G401 (cell line): ENCODE measurements at places on chromosomes 5 and 9.

DNA sequence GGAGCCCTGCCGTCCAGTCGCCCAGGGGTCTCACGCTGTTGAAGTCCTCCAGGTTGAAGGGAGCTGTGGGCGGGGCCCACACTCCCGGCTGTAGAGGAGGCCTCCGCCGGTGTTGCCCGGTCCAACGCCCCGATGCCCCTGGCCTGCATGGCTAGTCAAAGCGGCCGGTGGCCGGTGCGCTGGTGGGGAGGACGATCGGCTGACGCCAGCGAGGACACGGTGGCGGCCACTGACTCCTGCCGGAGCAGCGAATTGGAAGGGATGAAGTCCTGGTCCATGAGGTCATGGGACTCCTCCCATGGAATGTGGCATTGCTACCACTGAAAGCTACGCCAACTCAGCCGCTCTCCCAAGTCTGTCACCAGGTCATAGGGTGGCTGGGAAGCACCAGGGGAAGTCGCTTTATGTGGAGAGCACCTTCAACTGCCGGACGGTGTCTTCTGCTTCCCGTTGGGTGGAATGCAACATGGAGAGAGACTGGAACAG is 11.8 kb downstream of the RCL1 start:
- DNase-seq, result no peak

GRCh38 chr9:99253772-99254431 is 31.8 kb downstream of the SEC61B start:
- DNase-seq, result no peak

GRCh38 chr9:13369431-13369830 is 89.9 kb upstream of the MPDZ start:
- DNase-seq, result no peak

DNA sequence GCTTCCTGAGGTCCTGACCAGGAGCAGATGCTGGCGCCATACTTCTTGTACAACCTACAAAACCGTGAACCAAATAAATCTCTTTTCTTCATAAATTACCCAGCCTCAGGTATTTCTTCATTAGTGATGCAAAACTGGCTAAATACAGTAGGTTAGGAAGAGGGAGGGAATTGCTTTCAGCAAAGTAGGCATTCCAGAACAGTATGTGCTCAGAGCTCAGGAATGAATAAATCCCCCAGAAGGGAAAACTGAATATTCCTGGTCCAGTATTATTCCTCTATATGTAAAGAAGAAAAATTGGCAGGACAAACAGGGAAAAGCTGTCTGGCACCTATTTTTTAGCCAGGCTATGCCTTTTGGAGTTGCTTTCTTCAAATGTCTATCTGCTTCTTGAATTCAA is 577.1 kb downstream of the PSAT1 start:
- no peak for DNase-seq

DNA sequence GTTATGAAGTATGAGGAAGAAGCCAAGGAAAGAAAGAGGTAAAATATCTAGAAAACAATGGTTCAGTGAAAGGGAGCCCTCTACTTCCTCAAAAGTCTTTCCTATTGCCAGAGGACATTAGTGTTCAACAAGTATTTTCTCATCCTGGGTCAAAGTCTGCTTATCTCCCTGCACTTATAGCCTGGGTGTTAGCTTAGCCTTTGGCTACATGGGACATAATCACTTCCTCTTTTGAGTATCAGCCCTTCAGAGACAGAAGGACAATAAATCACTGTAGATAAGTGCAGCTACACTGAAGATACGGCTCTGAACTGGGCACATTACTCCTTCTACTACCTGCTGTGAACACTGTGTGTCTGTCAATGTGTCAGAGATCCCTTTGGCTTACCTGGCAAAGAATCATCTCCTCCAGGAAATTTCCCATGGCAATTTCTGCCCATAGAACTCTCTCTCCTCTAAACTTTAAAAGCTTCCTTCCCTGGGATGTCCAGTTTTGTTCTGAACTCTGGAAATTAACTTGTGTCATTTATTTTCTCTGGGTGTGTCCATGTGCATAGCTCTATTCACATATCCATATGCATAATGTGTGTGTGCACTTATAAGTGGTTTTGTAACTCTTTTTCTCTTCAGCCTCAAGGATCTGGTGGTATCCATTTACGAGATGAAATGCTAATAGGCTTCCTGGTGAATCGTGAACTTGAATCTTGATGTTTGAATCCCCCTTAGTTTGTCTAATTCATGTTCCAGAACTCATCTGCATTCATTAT is 30.0 kb upstream of the RECK start:
- no peak for DNase-seq

DNA sequence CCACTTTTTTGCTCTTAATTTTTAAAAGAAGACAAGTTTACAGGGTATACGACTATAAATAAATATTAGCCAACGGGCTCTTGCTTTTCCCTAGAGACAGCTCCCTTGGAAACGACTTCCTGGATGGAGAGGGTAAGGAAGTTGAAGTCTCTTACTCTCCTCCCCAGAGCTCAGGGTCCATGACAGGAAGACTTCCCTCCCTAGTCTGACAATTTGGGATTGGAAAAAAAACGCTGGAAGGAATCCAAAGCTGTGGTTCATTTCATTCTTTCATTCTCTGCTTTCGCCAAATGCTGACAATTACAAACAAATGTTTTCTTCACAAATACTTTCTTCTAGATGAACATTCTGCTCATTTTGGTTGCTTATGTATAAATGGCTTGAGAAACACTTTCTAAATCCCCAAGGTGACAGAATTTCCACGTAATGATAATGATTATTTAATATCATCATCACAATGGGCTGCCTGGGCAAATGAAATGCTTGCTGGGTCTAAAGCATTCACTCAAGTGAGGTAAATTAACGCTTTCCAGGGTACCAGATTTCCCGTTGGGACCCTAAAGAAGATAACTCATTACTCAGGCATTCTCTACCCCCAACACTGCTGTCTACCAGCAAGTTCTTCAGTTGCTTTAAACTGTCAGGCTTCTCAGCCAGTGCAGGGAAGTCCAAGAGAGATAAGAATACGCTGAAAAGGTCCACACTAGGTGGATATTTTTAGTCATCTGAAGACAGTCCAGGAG is 139.8 kb upstream of the SLC30A5 start:
- DNase-seq, result no peak

DNA sequence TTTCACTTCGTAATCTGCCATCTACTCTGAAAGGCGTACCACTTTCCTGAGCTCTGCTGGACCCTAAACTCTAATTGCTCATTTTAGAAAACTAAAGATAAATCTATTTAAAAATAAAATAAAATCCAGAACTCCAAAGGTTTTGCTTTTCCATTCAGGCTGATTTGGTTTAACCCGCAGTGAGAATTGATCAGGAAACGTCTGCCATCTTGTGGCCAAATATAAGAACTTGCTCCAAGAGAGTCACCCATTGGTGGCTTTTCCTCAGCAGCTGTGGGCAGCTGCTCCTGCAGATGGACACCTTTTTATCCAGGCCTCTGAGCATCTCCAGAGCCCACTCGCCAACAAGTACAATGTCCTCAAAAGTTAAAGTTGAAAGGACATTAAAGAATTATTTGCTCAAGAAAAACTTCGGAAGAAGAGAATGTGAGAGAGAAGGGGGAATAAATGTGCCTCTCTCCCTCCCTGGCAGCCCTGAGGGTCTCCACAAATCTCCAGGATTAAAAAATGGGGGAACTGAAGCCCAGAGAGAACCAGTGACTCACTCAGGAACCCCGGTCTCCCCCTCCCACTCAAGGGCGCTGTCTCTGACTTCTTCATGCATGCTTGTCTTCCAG is 4.1 kb downstream of the SAXO1 start:
- DNase-seq, result peak; percentile 73
